ENCODE measurements at places on chromosomes 12 and 14. TPM values are rescaled to one million over a fixed set of nuclear protein-coding genes. Genes with fewer than 3 reads are reported as not detected.

- DNase-seq = no peak
These were observed 9.7 kb downstream of the TOX4 start for GRCh38 chr14:21486640-21487087.

DNA sequence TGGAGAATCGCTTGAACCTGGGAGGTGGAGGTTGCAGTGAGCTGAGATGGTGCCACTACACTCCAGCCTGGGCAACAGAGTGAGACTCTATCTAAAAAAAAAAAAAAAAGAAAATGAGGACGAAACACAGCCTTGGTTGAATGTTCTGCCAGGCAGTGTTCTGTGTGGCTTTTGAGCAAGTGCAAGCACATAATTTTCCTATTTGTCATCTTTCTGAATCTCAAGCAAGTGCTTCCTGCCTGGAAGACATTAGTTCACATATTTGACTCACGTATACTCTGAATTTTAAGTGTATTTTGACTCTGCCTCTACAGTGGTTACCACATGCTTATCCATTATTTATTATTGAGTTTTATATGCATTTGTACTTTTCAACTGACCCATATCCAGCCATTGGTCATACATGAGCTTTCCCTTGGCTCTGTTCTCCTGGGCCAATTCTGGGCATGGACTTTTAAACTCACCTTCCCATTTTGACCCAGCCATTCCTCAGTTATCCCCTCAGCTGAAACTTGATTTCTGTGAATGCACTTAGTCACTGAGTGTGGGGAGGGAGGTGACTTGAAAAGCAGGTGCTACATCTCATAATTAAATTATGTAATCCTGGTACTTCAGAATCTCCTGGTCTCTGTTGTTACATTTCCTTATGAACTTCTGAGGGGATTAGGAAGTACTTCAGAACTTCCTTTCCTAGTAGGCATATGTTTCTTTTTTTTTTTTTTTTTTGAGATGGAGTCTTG, 8.1 kb downstream of the OR10G2 start:
- no peak for DNase-seq

- DNase-seq = no peak
These were observed 106.1 kb downstream of the PTPN11 start for GRCh38 chr12:112524676-112525425.

DNA sequence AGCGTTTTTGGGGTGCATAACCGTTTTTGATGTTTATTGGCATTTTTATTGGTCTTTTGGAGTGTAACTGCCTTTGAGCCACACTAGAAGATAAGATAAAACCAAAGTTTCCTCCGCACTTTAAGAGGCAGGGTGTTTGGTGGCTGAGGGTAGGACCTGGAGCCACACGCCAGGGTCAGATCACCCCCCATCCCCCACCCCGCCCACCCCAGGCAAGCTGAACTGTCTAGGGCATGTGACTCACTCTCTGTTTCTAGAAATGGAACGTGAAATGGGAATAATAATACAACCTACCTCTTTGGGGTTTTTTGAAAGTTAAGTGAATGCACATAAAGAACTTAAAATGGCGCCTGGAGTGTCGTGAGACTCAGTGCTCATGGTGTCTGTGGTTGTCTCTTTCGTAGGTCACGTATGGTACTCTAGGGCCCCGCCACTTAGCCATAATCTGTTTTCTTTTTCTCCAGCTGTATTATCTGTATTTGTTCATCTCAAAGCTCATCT, 56.0 kb downstream of the PPP2R5C start:
- no peak for DNase-seq

DNA sequence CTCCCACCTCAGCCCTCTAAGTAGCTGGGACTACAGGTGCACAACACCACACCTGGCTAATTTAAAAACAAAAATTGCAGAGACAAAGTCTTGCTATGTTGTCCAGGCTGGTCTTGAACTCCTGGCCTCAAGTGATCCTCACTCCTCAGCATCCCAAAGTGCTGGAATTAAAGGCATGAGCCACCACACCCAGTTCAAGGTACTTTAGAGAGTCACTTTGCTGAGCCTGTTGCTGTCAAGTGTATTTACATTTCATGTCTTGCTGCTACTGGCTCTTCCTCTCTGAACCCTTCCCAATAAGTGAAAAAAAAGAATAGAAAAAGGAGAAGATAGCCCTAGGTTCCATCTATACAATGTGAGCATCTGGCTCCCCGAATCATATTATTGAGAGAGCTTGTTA, 38.4 kb downstream of the SLCO1A2 start:
- no peak for DNase-seq

DNA sequence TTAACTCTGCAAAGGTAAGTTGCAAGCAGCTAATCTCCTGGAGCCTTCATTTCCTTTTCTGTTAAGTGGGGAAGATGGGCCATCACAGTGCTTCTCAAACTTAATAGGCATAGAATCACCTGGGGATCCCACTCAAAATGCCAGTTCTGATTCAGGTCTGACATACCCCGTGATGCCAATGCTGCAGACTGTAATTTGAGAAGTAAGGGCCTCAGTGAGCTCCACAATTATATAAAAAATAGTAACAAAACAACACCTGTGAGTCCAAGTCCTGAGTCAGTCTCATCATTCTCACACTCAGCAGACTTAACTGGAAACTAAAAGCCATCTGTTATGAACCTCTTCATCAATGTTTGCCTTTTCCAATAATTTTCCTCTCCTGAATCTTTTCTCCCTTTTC, 10.8 kb upstream of the PSMA6 start:
- DNase-seq = no peak

DNA sequence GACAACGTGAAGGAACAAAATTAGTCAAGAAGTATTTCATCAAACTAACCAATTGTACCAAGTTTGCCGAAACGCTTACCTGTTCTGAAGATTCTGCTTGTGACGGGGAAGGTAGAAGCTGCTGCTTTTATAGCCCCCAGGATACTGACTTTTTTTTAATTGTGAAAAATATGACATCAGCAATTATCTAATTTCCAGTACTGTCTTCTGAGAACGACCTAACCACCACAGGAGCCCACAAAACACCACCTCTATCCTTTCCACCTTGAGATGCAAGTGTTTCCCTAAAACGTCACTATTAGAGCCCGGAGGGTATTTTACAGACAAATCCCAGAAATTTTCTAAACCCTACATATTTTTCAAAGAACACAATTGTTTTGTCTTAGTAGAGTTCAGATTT, at the start of gene IL22:
Gene IL22 (minus strand): TSS at position 101 of the 400 bp plus-strand sequence. CDS start 156 bp downstream, outside the sequence.
- DNase-seq = no peak

DNA sequence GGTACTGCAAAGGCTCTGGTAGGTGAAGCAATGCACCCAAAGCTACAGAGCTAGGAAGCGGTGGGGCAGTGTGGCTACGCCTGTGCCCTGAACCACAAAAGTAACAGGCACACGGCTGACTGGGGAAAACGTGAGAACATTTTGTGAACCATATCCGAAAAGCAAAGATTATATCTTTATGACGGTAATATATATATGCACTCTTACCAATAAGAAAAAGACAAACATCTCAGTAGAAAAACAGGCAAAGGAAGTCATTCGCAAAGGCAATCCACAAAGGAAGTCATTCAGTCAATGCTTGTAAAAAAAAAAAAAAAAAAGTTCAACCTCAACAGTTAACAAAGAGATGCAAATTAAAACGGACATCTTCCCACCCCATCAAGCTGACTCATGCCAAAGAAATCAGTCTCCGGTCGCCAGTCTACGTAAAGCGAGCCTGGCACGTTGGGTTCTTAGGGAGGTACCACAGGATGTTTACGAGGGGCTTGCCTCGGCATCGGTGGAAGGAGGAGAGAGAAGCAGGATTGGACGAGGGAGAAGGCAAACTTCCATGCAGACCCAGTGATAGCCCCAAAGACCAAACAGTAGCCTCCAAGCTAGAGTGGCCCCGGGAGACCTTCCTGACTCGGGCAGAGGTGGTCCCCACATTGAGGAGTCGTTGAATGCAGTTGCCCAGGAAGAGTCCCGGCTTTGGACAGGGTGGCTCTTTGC, 39.4 kb upstream of the PPP2R5C start:
- DNase-seq = no peak

GRCh38 chr12:115440438-115440837, 756.5 kb upstream of the TBX3 start:
- no peak for DNase-seq

DNA sequence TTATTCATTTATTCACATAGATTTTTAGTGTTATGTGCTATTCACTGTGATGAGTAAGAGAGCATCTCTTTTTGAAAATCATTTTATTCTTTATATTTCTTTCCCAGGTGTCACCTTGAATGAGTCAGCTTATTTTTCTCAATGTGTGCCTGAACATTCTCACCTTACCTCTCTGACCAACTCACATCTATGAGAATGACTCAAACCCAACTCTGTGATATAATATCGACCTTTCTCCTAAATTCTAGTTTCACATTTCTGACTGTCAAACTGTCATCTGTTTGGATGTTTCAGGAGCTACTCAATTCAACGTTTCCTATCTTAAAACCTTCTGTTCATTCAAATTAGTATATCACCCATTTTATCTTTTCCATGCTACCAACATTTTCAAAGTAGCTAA, 630.8 kb downstream of the RERGL start:
- no peak for DNase-seq

- DNase-seq = no peak
These were observed 3.1 kb downstream of the LHX5 start for GRCh38 chr12:113468365-113469223.

DNA sequence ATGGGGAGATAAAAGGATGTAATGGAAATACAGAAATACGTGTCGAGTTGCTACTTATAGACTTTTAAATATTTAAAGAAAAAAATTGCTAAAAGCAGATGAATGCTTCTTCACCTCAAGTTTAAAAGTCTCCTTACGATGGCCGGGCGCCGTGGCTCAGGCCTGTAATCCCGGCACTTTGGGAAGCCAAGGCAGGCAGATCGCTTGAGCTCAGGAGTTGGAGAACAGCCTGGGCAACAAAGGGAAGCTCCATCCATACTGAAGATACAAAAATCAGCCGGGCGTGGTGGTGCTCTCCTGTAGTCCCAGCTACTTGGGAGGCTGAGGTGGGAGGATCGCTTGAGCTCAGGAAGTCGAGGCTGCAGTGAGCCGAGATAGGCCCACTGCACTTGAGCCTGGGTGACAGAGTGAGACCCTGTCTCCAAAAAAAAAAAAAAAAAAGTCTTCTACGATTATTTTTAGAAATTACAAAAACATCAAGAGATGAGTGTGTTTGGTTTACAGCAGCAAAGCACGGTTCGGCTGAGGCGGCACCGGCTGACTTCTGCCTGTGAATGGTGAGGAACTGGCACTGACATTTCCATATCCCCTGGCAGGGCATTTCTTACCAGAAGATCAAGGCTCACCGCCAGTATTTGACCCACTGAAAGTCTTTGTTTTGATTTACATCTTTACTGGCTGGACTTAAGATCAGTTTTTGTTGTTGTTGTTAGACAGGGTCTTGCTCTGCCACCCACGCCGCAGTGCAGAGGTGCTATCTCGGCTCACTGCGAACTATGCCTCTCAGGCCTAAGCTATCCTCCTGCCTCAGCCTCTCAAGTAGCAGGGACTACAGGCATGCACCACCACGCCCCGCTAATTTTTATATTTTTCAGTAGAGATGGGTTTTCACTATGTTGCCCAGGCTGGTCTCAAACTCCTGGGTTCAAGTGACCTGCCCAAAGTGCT, 3.9 kb upstream of the MTA1 start:
- no peak for DNase-seq

- no peak for DNase-seq
These were observed 42.6 kb downstream of the TRAFD1 start for GRCh38 chr12:112167718-112168525.

DNA sequence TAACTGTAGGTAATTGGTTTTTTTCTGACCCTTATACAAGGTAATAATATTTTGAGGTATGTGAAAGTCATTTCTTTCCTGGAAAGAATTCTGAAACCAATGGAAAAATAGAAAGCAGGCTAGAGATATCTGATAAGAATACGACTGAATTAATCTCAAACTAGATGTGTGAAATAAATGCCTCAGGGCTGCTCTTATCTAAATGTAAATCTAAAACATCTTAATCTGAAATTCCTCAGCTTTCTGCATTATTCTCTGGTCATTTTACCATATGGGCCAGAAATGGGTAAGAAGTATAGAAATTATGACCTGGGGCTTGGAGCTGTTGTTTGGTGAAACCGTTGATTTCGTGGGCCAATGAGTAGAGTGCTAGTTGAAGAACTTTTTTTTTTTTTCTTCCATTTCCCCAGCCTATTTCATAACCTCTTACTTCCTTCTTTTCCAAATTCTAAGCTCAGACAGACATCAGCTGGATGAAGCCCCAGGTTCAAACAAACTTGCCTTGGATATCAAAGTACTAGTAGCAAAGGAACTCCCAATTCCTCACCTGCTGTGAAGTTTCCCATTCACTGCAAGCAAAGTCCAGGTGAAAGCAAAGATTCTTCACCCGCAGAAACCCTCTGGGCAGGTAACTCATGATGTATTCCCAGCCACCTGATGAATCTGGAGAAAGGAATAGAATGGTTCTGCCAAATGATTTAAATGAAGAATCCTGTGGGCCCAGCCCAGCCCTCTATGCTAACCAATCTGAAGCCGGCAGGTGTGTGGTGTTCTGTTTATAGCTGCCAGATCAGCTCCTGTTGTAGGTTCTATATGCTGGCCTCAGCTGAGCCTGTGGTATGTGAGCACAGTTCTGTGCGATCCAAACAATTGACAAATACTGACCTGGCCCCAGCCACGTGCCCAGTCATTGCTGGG, 9.7 kb upstream of the FOS start:
- DNase-seq = no peak

DNA sequence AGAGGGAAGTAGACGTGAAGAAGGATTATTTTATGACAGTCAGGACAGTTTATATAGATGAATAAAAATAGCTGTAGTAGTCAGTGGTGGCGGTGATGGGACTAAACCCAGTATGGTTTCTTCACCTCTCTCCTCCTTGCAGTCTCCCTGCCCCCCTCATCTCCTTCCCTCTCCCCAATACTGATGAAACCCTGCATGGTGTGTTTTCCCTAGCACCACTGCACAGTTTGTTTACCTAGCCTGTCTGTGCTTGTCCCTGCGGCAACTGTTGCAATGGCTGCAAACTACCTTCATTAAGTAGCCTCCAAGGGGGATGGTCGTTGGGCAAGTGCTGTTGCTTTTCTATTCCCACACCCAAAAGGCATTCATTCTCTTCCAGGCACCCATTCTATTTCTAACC, 14.7 kb downstream of the PCBP2 start:
- no peak for DNase-seq

The LTBR gene
- total RNA-seq = not detected

The TMEM121 gene
- total RNA-seq = 2.7 TPM

The PMCH gene
- not detected for total RNA-seq

The SGPP1 gene
- 4.3 TPM for total RNA-seq

The TEX52 gene
- total RNA-seq = not detected

The SLC7A8 gene
- total RNA-seq = 7.9 TPM

The ASB2 gene
- 16.6 TPM for total RNA-seq

The DHRS2 gene
- total RNA-seq = 0.42 TPM

The CPNE6 gene
- 0.44 TPM for total RNA-seq

The PTPN6 gene
- 3.8 TPM for total RNA-seq

The AVPR1A gene
- total RNA-seq = not detected

The WNT5B gene
- 16.3 TPM for total RNA-seq
